ENCODE measurements at places on chromosomes 16 and 17. TPM values are rescaled to one million over a fixed set of nuclear protein-coding genes. Genes with fewer than 3 reads are reported as not detected.

LITAFD gene
- polyA plus RNA-seq, result not detected

OMG gene
- 0.37 TPM for polyA plus RNA-seq

- DNase-seq, result no peak
Observed at GRCh38 chr16:88416686-88417085, 33.9 kb downstream of the ZNF469 start.

DNA sequence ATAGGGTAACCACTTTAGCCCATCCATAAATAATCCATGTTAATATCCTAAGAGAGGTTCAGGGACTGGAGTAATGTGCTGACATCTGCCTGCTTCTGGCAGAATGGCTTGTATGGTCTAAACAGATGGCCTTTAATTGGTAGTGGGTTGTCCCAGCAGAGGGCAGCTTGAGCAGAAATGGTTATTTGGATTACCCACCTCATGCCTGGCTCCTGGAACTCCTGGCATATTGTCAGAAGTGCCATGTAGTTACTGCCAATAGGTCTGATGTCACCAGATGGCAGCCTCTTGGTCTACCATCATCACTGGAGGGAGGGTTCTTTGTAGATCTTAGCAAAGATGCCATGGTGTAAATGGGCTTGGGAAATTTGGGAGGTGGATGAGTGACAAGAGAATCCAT lies 157.5 kb upstream of the SOX9 start:
- no peak for DNase-seq

- no peak for DNase-seq
Observed at GRCh38 chr17:57121308-57122042, 36.4 kb downstream of the AKAP1 start.

DNA sequence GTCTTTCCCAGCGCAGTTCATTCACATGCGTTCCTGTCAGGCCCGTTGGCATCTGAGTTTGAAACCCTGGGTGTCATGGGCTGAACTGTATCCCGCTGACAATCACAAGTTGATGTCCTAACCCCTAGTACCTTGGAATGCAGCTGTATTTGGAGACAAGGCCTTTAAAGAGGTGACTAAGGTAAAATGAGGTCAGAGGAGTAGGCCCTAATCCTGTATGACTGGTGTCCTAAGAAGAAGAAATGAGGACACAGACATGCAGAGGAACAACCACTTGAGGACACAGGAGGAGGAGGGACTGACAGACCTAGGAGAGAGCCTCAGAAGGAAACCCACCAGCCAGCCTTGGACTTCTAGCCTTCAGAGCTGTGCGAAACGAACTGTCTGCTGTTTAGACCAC lies 33.1 kb downstream of the TRPV2 start:
- DNase-seq, result no peak

DNA sequence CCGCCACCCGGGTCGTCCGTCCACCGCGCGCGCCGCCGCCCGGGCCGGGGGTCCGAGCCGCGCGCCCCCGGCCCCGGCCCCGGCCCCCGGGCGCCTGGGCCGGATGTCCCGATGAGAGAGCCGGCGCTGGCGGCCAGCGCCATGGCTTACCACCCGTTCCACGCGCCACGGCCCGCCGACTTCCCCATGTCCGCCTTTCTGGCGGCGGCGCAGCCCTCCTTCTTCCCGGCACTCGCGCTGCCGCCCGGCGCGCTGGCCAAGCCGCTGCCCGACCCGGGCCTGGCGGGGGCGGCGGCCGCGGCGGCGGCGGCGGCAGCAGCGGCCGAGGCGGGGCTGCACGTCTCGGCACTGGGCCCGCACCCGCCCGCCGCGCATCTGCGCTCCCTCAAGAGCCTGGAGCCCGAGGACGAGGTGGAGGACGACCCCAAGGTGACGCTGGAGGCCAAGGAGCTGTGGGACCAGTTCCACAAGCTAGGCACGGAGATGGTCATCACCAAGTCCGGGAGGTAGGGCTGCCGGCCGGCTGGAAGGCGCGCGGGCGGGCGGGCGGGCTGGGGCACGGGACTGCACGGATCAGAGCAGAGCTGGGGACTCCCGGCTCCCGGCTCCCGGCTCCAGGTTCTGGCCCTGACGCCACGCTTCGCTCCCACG lies 548 bp downstream of the TBX2 start:
- no peak for DNase-seq

Data from renal pelvis (tissue), 12 donors.